ENCODE measurements at places on chromosomes 13 and 19.

DNA sequence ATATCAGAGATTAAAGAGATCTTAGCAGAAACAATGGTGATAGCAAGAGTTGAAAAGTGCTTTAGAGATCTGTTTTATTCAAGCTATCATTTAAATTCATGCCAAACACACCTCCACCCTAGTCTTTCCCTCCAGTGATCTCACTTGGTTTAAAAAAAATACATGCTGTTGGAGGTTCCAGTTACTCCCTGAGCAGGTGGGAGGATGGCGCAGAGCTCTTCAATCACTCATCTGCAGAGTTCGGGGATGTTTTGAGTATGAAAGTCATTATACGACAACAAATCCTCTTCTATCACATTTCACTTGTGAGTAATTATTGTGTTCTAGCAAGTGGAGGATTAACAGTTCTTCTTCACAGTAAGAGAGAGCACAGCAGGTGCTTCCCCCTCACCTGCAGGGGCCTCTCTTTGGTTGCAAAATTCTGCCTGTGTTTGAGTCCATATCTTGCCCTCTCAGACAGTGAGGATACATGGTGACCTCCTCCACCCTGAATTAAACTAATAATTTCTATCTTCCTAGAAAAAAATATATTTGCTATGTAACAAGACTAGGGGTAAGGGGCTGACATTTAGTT lies 376.7 kb downstream of the LIG4 start:
- no peak for DNase-seq

DNA sequence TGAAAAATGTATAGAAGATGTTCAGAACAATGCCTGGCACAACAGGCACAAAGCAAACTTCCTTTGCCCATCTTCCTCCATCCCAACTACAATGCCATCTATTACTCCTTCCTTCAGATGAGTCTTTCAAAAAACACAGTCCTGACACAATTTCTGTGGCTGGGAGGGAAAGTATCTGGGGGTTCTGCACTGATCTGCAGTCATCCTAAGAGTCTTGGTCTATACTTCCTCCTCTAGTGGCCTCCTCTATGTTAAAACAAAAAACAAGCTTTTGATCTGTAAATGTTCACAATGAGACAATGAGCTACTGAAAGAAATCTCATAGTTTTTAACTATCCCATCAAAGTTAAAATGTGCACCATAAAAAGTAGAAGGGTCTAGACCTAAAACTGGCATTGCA lies 44.8 kb downstream of the USP12 start:
- DNase-seq = no peak

- no peak for DNase-seq
Observed at GRCh38 chr13:83311886-83312577, 570.2 kb downstream of the SLITRK1 start.

DNA sequence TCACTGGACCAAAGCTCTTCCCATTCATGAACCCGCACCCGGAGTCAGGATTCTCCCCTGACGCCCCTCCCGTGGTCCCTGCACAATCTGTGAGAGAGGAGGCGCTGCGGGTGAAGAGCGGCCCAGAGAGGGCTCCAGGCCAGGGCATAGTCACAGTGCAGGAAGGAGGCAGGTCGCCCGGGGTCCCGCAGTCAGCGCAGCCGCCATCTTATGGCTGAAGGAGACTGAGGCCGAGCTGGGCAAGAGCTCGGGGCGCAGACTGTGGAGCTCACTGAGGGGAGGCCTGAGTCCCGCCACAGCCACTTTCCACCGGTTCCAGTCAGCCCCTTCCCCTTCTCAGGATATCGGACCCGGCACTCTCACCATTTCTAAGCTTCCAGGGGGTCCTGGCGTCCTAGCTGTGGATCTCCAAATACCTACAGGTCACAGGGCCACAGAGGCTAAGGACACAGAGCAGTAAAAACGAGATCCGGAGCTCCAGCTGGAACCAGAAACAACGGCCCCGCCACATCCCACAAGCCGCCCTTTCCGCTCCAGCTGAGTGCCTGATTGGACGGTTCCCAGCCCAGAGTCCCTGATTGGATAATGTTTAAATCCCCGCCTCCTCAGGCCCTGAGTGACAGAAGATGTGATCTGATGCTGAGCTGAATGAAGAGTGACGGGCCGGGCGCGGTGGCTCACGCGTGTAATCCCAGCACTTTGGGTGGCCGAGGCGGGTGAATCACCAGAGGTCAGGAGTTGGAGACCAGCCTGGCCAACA lies at the start of gene ZNF99:
Gene ZNF99, minus strand, starts transcription at position 501 of the 760 bp plus-strand sequence. Its CDS starts 135 bp downstream, at position 366.
- DNase-seq = peak; percentile 89

GRCh38 chr13:63403733-63404132 lies 1988.1 kb upstream of the PCDH20 start:
- peak; percentile 10 for DNase-seq

DNA sequence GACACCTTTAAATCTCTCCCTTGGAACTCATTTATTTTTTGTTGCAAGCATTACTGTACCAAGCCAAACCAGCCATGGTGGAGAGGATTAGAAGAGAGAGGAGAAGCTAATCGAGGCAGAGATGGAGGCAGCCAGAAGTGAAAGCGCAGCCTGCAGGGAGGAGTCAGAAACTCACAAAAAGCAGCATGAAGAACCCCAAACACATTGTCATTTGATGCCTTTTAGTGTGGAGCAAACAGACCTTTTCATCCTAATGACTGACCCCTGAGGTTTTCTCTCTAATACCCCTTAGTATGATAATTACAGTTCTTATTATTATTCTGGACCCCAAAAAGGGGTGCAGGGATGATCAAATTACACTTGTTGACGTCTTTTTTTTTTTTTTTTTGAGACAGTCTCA lies 62.5 kb downstream of the TNFRSF19 start:
- no peak for DNase-seq

GRCh38 chr13:43804461-43805070 lies 17.8 kb upstream of the ENOX1 start:
- DNase-seq = peak; percentile 88

DNA sequence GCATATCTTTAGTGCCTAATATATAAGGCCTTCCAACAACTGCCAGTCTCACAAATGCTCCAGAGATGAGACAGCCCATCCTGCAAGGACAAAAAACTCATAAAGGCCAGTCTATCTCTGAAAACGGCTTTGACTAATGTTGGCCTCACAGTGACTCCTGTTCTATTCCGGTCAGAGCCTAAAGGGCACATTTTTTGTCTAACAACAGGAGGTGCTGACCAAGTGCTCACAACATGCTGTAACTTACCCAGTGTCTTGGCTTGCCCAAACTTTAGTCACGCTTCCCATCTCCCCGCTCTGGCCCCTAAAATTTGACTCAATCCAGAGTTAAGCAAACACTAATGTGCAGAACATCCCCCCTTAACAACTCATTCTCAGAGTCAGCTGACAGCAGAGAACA lies 1411.2 kb upstream of the MIR17HG start:
- DNase-seq = no peak

GRCh38 chr19:7360393-7360984 lies 11.8 kb downstream of the ARHGEF18 start:
- DNase-seq = no peak

- DNase-seq = peak; percentile 45
Observed at GRCh38 chr19:6761053-6761676, 6.1 kb downstream of the SH2D3A start.

DNA sequence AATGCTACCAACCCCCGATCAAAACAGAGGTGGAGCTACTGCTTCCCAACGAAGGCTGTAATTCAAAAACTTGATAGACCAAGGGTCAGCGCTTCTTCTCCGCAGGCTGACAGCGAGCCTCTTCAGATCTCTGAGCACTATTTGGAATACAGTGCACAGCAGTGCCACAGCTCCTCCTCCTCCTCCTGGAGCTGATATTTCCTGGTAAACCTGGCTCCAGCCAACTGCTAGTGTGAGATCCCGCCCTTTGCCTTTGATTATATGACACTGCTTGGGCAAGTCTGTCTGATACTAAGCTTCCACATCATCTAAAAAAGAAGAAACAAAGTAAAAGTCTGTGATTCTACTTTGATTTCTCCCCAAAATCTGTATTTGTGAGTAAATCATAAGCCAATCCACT lies 710.5 kb downstream of the DACH1 start:
- DNase-seq = no peak

DNA sequence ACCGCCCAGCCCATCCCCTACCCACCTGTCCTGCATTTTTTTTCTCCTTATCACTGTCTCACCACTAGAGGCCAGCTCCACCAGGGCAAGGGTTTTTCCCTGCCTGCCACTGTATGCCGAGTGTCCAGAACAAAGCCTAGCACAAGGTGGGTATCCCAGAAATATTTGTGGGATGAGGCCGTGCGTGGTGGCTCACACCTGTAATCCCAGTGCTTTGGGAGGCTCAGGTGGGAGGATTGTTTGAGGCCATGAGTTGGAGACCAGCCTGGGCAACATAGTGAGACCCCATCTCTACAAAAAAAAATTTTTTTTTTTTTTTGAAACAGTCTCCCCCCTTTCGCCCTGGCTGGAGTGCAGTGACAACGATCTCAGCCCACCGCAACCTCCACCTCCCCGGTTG lies 2.9 kb upstream of the MRI1 start:
- no peak for DNase-seq

DNA sequence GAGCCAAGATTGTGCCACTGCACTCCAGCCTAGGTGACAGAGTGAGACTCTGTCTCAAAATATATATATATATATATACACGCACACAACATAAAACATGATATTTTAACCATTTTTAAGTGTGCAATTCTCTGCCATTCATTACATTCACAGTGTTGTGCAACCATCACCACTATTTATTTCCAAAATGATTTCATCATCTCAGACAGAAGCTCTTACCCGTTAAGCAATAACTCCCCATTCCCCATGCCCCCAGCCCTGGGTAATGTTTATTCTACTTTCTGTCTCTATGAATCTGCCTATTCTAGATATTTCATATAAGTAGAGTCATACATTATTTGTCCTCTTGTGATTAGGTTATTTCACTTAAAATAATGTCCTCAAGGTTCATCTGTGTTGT lies 20.3 kb downstream of the WDR88 start:
- DNase-seq = no peak

- DNase-seq = no peak
Observed at GRCh38 chr19:42098781-42099180, 22.8 kb downstream of the ZNF574 start.

GRCh38 chr13:114067381-114067885 lies 65.0 kb downstream of the RASA3 start:
- no peak for DNase-seq

- DNase-seq = peak; percentile 45
Observed at GRCh38 chr19:8575467-8575997, 1.7 kb downstream of the MYO1F start.

- DNase-seq = peak; percentile 58
Observed at GRCh38 chr19:12784871-12785430, 6.3 kb upstream of the JUNB start.

DNA sequence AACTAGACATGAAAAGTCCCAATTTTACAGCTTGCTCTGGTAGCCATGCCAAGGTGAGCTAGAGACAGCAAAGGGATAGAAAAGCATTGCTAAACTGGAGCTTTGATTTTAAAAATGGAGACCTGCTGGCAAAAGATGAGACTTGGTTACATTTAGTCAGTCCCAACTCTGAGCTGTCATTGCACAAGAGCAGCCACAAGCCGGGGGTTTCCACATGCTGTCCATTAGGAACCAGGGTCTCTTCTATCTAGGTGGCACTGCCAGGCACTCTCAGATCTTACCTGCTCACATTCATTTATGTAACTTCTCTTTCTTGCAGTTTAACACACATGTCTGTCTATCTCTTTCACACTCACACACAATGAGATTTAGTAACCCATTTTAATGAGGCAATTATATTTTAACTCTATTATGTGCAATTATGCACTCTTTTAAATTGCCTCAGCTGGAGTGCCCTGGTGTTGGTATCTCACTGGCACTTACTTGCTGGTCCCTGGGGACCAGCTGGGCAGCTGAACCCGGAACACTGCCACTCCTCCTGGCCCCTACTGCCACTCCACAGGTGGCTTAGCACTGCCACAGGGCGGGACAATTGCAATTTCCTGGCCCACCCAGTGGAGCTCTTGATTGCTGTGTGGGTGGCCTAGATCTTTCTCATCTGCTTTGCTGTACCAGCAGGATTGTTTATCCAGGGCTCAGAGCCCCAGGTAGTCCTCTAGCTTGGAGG lies 112.5 kb downstream of the COG6 start:
- DNase-seq = no peak

DNA sequence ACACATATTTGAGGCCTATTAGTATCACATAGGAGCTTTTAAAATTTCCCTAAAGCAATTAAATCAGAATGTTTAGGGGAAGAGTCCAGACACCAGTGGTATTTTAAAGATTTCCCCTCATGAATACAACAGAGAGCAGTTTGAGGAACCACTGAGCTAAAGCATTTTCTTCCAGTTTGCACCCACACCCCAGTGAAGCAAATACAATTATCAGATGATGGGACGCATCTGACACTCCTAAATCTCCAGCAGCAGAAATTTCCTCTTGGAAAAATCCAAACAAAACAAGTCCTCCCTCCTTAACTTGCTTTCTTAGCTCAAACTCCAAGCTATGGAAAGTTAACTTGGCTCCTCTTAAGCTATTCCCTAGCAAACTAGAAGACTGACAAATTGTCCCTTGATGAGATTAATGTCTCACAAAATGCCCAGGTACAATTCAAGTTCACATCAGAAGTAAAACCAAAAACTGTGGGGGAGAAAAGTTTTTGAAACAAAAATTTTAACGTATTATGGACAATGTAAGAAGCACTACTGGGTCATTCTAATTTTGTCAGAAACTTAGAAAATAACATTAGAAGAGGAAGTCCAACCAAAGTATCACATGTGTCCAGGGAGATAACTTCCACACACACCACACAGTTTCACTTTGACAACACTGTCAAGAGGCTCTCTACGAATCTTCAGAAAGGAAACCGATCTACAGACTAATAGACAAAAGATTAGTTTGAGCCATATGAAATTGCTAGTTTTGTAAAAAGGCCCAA lies 74.1 kb downstream of the ABCC4 start:
- no peak for DNase-seq

- DNase-seq = no peak
Observed at GRCh38 chr13:43291287-43292060, 268.1 kb downstream of the DNAJC15 start.

DNA sequence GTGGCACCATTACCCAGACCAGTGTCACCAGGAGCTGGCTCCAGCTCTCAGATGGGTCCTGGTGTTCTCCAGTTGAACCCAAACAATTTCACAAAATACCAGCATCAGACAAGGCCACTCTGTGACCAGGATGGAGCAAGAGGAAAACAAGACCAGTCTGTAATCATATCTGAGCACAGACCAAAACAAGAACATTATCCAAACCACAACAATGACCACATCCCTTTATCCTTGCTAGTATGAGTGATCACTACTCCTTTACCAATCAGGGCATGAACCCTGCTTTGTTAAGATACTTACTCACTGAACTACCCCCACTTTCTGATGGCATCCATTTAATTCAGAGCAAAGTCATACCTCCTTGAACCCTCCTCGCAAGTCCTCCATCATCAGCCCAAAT lies 145.9 kb downstream of the NUFIP1 start:
- no peak for DNase-seq

GRCh38 chr13:95698047-95698749 lies 21.3 kb downstream of the DNAJC3 start:
- no peak for DNase-seq

- DNase-seq = no peak
Observed at GRCh38 chr19:46648060-46648960, 12.3 kb upstream of the GNG8 start.

All from hematopoietic multipotent progenitor cell (in vitro differentiated cells).